ENCODE measurements at places on chromosomes 13 and 19.
A peak's percentile ranks its signal among the peaks of the same experiment; 100 is the strongest.

DNA sequence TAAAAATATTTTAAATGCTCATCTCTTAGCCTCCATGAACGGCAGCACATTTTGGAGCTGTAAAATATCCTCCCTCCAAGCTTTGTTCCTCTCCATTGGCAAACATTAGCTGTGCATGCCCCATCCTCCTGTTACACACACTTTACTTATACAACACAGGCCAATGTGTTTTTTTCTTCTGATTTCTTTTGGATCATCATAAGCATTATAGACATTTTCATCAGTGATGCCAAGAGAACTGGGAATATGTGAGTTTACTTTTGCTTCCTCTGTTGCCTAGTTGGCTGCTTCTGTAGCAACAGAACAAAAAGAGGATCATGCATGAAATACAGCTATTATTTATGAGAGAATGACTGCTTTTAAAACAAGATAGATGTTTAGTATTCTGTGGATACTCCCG is 142.6 kb downstream of the PCDH9 start:
- DNase-seq: no peak

- DNase-seq: peak; percentile 10
Observed at GRCh38 chr13:59710996-59711701, 452.6 kb downstream of the DIAPH3 start.

DNA sequence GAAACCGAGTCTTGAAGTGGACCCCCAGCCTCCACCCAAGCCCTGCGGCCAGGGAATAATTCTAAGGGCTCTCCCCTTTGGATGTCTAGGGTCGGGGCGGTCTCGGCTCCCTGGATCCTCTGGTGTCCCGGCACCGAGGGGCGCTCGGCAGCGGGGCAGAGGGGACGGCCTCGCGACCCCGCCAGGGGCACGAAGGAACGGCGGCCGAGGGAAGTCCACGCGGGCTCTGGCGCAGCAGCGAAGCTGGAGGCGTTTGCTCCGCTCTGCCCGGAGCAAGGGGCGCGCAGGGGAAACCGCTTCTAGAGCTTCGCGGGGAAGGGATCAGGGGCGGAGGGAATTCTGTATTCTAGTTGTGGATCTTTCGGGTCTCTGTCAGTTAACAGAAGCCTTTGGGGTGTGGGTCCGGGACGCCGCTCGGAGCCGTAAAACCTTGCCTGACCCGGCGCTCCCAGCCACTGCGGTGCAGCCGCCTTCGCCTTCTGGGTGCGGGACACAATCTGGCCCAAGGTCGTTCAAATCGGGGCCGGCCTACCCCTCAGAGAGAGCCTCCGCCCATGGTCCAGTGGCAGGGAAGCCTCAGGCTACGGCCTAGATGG is 118.2 kb downstream of the KCNRG start:
- no peak for DNase-seq

GRCh38 chr13:99657848-99658260 is 156.6 kb downstream of the TM9SF2 start:
- DNase-seq: peak; percentile 31

DNA sequence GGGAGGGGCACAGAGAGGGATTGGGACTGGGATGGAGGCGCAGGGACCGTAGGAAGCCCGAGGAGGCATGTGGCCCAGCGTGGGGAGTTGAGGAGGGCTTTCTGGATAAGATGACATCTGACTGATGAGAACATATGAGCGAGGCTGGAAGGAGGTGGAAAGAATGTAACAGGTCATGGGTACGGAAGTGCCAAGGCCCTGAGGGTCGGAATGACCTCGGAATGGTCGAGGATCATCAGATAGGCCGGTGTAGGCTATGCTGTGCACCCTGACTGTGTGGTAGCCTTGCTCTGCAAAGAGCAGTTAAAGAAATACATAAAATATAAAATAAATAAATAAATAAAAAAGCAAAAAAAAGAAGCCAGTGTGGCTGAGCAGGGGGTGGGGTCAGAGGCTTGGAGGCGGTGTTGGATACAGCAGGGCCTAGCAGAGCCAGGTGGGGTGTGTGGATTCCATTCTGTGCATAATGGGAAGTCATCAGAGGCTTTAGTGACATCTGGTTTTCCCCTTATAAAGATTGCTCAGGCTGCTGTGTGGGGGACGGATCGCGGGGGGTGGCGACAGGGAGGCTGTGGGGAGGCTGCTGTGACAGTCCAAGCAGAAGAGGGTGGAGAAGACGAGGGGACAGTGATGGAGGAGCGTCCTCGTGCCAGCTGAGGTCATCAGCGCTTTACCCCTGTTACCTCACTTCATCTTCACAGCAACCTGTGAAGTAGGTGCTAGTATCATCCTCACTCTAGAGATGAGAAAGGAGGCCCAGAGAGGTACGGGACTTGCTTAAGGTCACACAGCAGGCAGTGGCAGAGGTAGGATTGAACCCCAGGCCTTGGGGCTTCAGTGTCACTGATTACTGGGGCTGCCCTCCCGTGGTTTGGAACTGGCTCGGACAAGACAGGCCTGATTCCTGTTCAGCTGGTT is 5.0 kb downstream of the PAK4 start:
- no peak for DNase-seq

- DNase-seq: no peak
Observed at GRCh38 chr19:46060012-46060411, 19.2 kb upstream of the IGFL4 start.

DNA sequence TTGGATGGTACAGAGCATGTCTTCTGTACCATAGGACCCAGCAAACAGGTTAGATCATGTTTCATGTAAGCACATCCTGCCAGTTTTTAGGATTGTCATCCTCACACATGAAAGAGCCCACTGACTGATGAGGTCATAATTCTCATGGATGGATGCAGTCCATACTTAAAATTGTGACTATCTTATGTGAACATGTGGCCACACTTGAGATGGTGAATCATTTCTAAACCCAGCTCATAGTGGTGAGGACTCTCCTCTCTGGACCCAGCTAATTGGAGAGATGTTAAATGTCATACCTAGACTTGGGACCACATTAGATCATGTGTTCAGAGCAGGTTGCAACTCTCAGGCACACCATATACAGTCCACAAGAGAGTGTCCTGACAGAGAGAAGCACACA is 24.8 kb upstream of the ZNF254 start:
- no peak for DNase-seq

DNA sequence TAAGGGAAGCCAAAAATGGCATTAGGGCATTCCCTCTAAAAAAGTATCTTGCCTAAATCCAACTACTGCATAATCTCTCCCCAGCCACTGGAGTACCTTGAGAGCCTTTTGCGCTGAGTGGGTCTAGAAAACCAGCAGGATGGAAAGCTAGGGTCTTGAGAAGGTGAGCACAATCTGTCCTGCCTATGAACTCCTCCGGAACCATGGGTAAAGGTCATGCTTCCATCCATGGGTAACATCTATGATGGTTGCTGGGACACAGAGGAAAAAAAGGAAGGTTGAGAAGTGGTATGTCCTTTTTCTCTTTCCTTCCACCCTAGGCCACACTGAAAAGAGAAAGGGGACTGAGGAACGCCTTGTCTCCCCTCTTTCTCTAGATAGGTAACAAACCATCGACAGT is 52.4 kb downstream of the ZNF676 start:
- peak; percentile 22 for DNase-seq

- DNase-seq: no peak
Observed at GRCh38 chr19:18086590-18087138, at the start of gene IL12RB1. IL12RB1 (minus strand) TSS chr19:18086934; CDS start chr19:18086823, 111 bp downstream.

- no peak for DNase-seq
Observed at GRCh38 chr19:11321191-11322126, 18.0 kb downstream of the RAB3D start.

DNA sequence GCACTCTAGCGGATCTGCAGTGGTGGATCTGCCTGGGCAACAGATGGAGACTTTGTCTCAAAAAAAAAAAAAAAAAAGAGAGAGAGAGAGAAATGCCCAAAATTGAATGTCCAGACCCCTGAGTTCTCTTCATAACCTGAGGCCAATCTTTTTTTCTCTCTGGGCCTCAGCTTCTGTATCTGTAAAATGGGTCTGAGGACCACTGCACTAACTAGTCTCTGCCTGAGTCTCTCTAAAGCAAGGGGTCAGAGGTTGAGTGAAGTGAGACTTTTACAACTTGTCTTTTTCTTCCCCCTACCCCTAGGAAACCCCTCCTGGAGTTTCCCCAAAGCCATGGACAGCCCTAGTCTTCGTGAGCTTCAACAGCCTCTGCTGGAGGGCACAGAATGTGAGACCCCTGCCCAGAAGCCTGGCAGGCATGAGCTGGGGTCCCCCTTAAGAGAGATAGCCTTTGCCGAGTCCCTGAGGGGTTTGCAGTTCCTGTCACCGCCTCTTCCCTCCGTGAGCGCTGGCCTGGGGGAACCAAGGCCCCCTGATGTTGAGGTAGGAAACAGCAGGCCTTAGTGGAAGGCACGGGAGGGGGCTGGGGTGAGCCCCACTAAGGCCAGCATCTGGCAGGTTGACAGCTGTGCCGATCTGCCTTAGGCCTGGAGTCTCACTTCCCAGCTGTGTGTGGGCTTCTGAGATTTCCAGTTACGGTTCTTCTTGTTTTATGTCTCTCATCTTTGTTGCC is 1.8 kb downstream of the TMEM91 start:
- DNase-seq: no peak

DNA sequence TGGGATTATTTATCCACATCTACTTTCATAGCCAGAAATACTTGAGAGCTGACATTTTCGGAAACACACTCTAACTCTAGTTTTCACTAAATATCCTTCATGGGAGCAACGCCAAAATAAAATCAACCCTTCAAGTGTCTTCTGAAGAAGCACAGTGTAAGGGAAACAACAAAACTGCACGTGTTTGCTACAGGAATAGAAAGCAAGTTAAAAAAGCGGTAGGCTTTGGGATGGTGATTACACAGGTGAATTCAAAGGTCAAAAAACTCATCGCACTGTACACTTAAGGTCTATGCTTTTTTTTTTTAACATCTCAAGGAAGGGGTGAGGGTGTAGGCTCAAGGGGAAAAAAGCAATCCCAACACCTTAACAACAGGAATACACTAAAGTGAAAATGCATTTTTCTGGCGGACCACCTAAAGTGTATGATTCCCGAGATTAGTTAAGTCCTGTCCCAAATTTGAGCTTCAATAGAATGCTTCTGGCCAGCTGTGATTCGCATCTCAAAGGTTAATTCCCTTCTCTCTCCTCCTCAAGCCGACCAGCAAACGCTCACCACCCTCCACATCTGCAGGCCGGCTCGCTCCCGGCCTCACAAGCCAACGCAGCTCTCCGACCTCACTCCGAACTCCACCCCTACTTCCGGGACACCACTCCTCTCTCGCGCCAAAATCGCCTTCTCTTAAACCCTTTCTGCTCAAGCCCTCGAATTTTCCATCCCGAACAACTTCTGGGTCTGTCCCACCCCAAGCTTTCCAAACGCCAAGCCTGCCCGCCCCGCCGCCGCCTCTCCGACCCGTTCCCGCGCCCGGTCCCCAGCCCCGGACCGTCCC is 1.1 kb downstream of the ARGLU1 start:
- DNase-seq: peak; percentile 67

GRCh38 chr13:74026753-74027152 is 107.5 kb downstream of the KLF12 start:
- peak; percentile 15 for DNase-seq

DNA sequence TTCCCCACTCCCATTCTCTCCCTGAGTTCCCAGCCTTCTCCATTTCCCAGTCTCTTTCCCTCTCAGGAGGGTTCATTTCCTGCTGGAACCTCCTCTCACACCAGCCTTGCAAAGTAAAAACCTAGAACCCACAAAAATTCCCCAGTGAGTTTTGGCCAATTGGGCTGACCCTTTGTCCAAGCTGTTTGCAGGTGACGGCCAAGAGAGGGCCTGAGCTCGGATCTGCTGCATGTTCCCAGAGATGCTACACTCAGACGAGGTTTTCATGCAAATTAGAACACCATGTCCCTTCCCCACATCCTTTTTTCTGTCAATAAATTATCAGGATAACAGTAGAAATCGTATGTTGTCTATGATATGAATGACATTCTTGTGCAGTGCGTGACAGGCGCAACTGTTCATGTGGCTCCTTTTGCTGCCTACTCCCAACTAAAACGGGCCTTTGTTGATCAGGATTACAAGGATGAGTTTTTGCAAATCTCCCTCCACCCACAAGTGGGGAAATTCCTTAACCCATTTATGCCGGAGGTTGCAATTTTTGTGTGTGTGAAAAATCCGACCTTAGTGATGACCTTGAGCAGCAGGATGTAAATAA is 149.5 kb downstream of the CACNA1A start:
- DNase-seq: no peak

- DNase-seq: no peak
Observed at GRCh38 chr19:1854039-1854541, 5.8 kb upstream of the REXO1 start.

DNA sequence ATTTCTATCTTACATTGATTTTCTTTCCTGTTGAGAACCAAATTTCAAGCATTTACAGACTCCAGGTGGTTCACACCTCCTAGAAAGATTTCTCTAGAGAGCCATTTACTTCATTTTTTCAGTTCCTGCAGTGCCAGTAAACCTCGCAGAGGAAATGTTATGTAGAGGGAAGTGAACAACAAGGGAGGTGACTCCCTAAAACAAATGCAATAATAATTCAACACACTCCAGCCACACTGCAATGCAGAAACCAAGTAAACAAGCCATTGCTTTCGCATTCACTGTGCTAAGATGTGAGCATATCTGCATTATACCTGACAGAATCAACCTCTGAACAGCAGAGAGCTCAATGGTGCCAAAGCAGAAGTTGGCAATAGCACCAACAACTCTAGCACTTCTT is 215.1 kb downstream of the RBM26 start:
- no peak for DNase-seq

DNA sequence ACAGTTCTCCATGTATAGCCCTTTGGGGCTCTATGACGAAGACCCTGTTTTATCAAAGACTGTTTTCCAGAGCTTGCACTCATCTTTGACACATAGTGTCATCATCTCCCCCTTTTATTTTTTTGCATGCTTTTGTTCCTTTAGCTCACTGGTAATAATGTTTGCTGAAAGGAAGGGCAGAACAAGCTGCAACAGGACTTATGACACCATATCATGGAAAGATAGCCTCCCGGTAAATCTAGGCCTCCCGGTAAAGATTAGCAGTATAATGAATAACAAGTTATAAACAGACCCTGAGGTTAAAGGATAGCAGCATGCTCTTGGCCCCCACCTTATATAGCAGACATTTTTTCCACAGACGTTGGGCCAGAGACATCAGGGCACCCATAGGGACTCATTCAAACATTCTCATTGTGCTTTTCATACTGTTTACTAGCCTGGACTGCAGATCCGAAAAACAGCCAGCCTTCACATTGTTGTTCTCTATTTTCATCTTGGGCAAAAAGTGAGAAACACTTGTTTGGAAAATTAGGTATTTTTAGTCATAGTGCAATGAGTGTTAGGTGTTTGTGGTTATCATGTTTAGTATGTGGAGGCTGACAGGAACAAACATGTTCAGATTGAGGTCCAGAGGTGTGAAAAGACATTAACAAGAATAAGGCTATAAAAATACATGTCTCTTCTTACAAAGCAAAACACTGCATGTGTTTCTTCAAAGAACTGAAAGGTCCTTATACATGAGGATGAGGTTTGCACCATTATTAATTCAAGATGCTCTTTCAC is 136.9 kb upstream of the SPRY2 start:
- DNase-seq: no peak

DNA sequence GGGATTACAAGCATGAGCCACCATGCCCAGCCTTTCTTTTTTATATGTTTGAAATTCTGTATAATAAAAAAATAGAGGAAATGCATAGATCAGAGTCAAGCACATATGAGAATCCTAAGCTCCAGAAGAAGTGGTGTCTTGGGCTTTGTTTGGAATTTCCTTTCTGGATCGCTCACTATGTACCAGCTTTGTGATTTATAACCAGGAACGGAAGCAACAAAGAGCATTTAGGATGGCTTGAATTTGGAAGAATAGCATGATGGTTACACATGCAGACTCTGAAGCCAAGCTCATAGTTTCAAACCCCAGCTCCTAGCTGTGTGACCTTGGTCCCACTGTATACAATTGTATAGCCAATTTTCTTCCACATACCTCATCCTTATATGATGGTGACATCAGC is 28.0 kb upstream of the SLC15A1 start:
- DNase-seq: no peak

GRCh38 chr13:39253774-39254173 is 215.5 kb downstream of the NHLRC3 start:
- DNase-seq: peak; percentile 27
